Activated CD8-positive, alpha-beta T cell treated with anti-CD3 and anti-CD28 coated beads for 36 hours (primary cell): ENCODE measurements at places on chromosomes 3 and 15. TPM values are rescaled to one million over a fixed set of nuclear protein-coding genes. Genes with fewer than 3 reads are reported as not detected.

GRCh38 chr3:152021951-152022461 is 148.6 kb downstream of the SUCNR1 start:
- no peak overlapping the region for H3K4me3 ChIP-seq
- peak; percentile 46 for DNase-seq
- no peaks in the 10 kb centered on the region for H3K36me3 ChIP-seq
- peaks cover 8% of the 10 kb centered on the region for H3K4me1 ChIP-seq
- no peak overlapping the region for H3K27ac ChIP-seq
- peaks cover 6% of the 10 kb centered on the region for H3K27me3 ChIP-seq

- H3K27ac ChIP-seq: no peak overlapping the region
- peaks cover 27% of the 10 kb centered on the region for H3K36me3 ChIP-seq
- DNase-seq: no peak
Measured at GRCh38 chr15:51938286-51938685, 33.3 kb downstream of the LEO1 start.

- no peak for DNase-seq
- peaks cover 17% of the 10 kb centered on the region for H3K27me3 ChIP-seq
- peaks cover 2% of the 10 kb centered on the region for H3K36me3 ChIP-seq
- no peak overlapping the region for H3K27ac ChIP-seq
Measured at GRCh38 chr3:186077466-186077865, 31.4 kb downstream of the ETV5 start.

GRCh38 chr15:78730955-78731354 is 80.3 kb downstream of the ADAMTS7 start:
- H3K27me3 ChIP-seq: peaks cover 3% of the 10 kb centered on the region
- no peaks in the 10 kb centered on the region for H3K4me1 ChIP-seq
- H3K36me3 ChIP-seq: no peaks in the 10 kb centered on the region
- H3K4me3 ChIP-seq: no peak overlapping the region

GRCh38 chr3:160486459-160486869 is 36.9 kb upstream of the TRIM59 start:
- H3K27ac ChIP-seq: no peak overlapping the region
- H3K4me1 ChIP-seq: peaks cover 3% of the 10 kb centered on the region
- peaks cover 1% of the 10 kb centered on the region for H3K27me3 ChIP-seq
- DNase-seq: peak; percentile 26

GRCh38 chr15:51170882-51171633 is 76.4 kb upstream of the TNFAIP8L3 start:
- H3K4me1 ChIP-seq: no peaks in the 10 kb centered on the region
- no peak overlapping the region for H3K27ac ChIP-seq
- DNase-seq: no peak
- no peaks in the 10 kb centered on the region for H3K36me3 ChIP-seq
- H3K4me3 ChIP-seq: no peak overlapping the region
- H3K27me3 ChIP-seq: peaks cover 19% of the 10 kb centered on the region

DNA sequence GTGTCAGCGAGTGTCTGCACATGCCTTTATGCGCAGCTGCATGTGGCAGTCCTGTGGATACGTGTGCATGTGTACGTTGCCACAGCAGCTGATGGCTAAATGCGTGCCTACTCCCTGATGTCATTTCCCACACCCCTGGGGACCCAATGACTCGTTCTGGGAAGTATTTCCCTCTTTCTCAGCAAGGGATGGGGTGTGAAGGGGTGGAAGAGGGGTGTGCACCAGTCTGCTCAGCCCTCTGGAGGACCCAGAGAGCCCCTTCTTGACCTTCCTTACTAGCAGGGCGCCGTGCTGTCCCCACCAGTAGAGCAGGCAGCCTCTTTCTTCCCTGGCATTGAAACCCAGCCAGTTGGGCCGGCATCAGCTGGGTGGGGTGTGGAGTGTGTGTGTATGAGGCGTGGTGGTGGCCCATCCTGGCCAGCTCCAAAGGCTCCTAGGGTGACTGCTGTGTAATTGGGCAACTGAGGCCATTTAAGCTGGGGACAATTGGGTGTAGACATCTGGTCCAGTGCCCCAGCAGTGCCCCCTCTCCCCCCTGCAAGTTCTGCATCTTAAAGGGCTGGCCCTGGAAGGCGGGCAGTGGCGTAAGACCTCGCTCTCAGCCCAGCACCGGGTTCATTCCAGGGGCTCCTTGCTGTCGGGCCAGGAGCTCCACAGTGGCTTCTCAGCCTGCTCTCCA is 19.2 kb downstream of the SNX33 start:
- H3K36me3 ChIP-seq: no peaks in the 10 kb centered on the region
- H3K4me1 ChIP-seq: no peaks in the 10 kb centered on the region
- H3K4me3 ChIP-seq: no peak overlapping the region
- H3K27ac ChIP-seq: no peak overlapping the region
- no peaks in the 10 kb centered on the region for H3K27me3 ChIP-seq
- DNase-seq: no peak

DNA sequence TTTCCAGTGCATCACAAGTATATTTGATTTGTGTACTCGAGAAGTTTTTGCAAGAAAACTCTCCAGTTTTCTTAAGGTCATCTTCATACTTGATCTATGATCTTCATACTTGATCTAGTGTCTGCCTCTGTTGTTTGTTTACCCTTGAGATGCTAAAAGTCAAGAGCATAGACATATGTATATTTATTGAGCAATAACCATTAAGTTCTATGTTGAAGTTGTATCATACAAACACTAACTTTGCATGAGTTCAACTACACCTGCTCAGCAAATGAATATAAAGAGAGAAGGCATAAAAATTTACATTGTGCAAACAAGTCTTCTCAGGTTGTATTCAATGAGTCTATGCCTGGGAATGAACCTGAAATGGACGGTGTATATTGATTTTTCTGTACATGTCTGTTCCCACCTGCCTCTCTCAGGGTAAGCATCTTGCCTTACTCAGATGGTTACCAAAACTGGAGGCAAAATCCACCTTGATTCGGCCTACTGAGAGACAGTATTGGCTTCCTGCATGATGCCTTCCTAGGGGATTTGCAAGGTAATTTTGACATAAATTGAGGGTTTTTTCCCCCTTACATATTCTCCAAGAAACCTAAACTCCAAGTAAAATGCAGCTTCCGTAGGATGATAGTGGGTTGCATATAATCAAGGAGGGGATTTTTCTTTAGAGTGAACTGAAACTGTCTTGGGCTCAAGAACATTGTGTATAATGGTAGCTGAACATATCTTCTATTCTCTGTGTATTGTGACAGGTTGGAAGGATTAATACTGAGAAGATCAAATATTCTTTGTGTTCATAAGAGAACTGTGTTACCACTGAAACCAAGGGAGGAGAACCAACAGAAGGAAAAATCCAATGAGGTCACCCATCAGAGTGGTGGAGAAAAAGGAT is 110.4 kb downstream of the FILIP1L start:
- H3K4me3 ChIP-seq: no peak overlapping the region
- H3K4me1 ChIP-seq: peaks cover 7% of the 10 kb centered on the region
- peaks cover 5% of the 10 kb centered on the region for H3K36me3 ChIP-seq
- H3K27ac ChIP-seq: no peak overlapping the region
- H3K27me3 ChIP-seq: no peaks in the 10 kb centered on the region

DNA sequence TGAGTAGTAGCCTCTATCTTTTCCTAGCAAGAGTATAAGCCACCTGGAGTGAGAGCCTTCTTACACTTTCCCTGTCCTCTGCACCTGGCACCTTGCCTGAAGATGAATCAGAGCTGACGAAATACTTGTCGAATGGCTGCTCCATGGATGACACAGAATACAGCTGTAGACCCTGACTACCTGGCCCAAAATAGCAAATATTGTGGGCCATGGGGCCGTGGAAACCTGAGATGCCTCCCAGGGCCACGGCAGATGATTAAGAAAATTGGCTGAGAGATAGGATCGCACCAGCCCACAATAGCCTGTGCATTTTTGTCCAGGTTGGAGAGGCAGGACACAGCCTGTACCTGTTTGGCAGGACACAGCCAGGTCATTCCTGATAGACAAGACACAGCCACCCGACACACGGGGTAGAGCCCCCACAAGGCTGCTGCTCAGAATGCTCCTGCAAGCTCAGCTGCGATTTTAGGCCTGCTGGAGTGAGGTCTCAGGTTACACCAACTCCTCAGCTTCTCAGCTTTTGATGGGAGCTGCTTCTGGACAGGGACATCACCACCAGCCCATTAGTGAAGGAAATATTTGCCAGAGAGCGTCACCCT is 22.9 kb upstream of the TPM1 start:
- peaks cover 4% of the 10 kb centered on the region for H3K4me1 ChIP-seq
- peaks cover 2% of the 10 kb centered on the region for H3K27me3 ChIP-seq
- no peak overlapping the region for H3K27ac ChIP-seq
- DNase-seq: no peak
- no peak overlapping the region for H3K4me3 ChIP-seq
- no peaks in the 10 kb centered on the region for H3K36me3 ChIP-seq

- H3K36me3 ChIP-seq: no peaks in the 10 kb centered on the region
- peak overlapping the region; percentile 17 for H3K4me3 ChIP-seq
- peak; percentile 59 for DNase-seq
- peak overlapping the region; percentile 78 for H3K27ac ChIP-seq
- peaks cover 48% of the 10 kb centered on the region for H3K4me1 ChIP-seq
- no peaks in the 10 kb centered on the region for H3K27me3 ChIP-seq
Measured at GRCh38 chr3:114411811-114412803, 118.3 kb downstream of the TIGIT start.

DNA sequence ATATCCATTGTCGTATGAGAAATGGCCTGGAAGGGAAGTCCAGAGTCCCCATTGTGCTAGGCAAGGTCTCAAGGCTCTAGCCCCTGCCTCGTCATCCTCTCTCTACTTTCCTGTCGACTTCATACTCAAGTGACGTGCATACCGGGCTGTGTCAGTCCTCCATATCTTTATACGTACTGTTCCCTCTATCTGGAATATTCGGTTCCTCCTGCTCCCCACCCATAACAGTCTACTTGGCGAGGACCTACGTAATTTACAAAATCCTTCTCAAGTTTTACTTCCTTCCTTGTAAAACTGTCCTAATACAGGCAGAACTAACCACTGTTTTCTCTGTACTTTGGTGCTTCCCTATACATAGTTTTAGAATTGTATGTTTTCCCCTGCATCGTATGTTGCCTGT is 2.2 kb upstream of the ALPK3 start:
- H3K4me1 ChIP-seq: peaks cover 8% of the 10 kb centered on the region
- H3K27me3 ChIP-seq: peaks cover 9% of the 10 kb centered on the region

GRCh38 chr3:153348457-153349107 is 186.6 kb downstream of the RAP2B start:
- H3K27ac ChIP-seq: no peak overlapping the region
- no peaks in the 10 kb centered on the region for H3K4me1 ChIP-seq
- no peak for DNase-seq
- H3K36me3 ChIP-seq: no peaks in the 10 kb centered on the region
- H3K4me3 ChIP-seq: no peak overlapping the region

DNA sequence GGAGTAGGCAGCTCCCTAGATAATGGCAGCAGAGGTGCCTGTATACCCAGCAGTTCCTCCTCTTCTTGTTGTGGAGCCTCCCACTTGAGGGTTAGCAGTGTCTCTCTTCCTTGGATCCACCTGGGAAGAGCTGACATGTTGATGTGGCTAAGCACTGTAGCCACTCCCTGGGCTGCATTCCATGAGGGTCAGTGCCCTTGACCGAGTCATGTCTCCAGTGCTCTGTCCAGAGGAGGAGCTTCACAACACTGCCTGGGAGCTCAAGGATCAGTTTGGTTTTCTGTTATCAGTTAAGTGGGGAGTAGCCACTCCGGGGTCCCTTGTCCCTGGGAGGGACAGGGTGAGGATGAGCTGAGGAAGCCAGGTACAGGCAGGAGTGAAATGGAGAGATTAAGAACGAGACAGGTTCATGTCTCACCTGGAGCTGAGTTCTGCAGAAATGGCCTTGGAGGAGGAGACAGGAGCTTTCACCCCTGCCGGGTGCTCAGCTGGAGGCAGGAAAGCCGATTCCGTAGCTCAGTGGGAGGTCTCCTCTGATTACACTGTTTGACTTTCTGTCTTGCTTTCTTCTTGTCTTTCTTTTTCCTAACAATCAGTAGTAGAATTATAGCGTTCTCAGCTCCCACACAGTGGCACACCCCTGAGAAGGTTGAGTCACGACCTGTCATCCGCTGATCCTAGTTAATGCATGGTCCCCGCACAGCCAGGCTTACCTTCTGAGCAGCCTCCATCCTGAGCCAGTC is 57.9 kb upstream of the SEC22A start:
- H3K4me3 ChIP-seq: no peak overlapping the region
- no peak for DNase-seq
- no peaks in the 10 kb centered on the region for H3K4me1 ChIP-seq
- H3K27me3 ChIP-seq: no peaks in the 10 kb centered on the region

The ARHGEF26 gene
- total RNA-seq: not detected

The CYFIP1 gene
- total RNA-seq: 11.6 TPM

The EPHB1 gene
- 0.78 TPM for total RNA-seq

The TMEM212 gene
- total RNA-seq: not detected
